ENCODE measurements at places on chromosomes 5 and 9. TPM values are rescaled to one million over a fixed set of nuclear protein-coding genes. Genes with fewer than 3 reads are reported as not detected.

DNA sequence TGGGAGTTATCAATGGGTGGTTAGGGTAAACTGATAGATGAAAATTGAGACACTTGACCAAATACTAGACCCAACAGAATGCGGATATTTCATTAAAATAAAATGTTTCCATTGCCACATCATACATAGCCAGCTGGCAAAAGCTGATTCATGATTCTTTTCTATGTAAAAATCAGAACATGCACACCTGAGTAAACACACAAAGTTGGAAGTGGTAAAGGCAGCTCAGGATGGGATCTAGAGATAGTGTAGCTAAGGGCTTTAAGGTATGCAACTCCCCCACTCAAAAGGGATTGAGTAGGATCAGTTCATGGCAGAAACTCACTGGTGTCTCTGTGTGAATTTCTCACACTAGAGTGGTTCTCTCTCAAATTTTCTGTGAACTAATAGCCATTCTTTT lies 541.1 kb upstream of the GRAMD2B start:
- no peaks in the 10 kb centered on the region for H3K27me3 ChIP-seq
- no peaks in the 10 kb centered on the region for H3K36me3 ChIP-seq
- H3K4me3 ChIP-seq = no peak overlapping the region
- no peak overlapping the region for H3K27ac ChIP-seq

GRCh38 chr5:88021141-88021540 lies 247.5 kb downstream of the TMEM161B start:
- no peak for DNase-seq
- H3K27ac ChIP-seq = no peak overlapping the region
- H3K36me3 ChIP-seq = no peaks in the 10 kb centered on the region
- no peaks in the 10 kb centered on the region for H3K4me1 ChIP-seq
- H3K4me3 ChIP-seq = no peak overlapping the region
- H3K27me3 ChIP-seq = peaks cover 1% of the 10 kb centered on the region

DNA sequence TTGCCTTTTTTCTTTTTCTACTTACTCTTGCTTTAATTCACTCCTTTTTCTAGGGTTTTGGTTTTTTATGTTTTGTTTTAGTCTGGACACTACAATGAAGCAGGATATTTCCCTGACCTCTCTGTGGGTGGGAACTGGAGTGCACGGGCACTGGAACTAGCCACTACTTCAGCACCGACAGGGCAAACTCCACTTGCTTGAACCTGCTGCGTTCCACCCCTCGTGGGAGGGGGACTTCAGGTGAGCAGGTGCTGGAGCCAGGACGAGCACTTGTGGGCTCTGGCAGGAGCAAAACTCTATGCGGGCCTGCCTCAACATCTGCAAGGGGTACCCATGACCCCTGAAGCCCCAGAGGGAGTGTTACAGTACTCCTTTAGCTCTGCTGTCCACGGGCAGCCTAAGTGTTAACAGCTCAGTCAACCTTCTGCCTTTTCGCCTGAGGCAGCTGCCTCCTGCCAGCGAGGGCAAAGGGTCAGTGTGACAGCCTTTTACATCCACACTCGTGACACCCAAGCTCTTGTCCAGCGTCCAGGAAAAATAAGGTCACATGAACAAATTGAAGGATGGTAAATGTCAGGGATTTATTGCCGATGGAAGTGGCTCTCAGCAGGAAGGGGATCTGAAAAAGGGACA lies 144.1 kb upstream of the NFIL3 start:
- no peak overlapping the region for H3K4me3 ChIP-seq
- no peaks in the 10 kb centered on the region for H3K4me1 ChIP-seq
- peaks cover 7% of the 10 kb centered on the region for H3K27me3 ChIP-seq
- DNase-seq = no peak
- H3K36me3 ChIP-seq = 0 out of 2 replicates have a peak, but pooled peaks cover 4% of the 10 kb centered on the region

DNA sequence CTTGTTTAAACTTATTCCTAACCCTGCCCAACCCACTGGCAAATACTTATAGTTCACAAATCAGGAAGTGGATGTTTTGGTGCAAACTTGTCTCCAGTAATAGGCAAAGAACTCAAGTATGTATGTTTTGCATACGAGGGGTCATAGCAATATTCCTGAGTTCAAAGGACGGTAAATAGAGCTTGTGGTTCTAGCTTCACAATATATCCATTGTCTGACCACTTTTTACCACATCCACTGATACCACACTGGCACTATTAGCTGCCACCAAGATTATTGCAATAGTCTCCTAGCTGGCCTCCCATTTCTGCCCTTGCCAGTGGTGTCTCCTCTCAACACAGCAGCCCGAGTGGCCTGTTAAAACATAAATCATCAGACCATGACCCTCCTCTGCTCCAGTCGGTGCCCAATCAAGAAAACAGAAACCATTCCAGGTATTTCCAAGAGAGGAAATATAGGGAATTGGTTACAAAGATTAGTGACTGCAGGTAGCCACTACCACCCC lies 17.0 kb downstream of the GRXCR2 start:
- no peaks in the 10 kb centered on the region for H3K27me3 ChIP-seq
- no peaks in the 10 kb centered on the region for H3K36me3 ChIP-seq
- H3K4me3 ChIP-seq = peak overlapping the region; percentile 78
- H3K27ac ChIP-seq = peak overlapping the region; percentile 88
- peaks cover 25% of the 10 kb centered on the region for H3K4me1 ChIP-seq

DNA sequence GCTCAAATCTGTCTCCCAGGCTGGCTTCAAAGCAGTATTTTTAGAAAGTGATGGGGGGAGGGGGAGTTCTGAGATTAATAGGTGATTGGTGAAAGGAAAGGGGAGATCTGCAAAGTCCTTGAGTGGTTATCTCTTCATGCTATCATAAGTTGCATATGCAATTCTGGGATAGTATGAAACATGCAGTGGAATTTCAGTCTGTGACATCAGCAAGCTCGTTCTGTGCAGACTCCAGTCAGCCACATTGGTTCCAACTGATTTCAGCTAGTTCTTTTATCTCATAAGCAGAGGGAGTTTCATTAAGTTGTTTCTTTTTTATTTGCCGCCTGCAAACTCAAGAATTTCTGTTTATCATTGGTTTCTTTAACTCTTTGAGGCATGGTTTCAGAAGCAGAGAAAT lies 180.5 kb upstream of the SH3GL2 start:
- peaks cover 7% of the 10 kb centered on the region for H3K36me3 ChIP-seq
- no peaks in the 10 kb centered on the region for H3K4me1 ChIP-seq
- DNase-seq = no peak
- H3K4me3 ChIP-seq = no peak overlapping the region
- H3K27me3 ChIP-seq = no peaks in the 10 kb centered on the region
- H3K27ac ChIP-seq = no peak overlapping the region

DNA sequence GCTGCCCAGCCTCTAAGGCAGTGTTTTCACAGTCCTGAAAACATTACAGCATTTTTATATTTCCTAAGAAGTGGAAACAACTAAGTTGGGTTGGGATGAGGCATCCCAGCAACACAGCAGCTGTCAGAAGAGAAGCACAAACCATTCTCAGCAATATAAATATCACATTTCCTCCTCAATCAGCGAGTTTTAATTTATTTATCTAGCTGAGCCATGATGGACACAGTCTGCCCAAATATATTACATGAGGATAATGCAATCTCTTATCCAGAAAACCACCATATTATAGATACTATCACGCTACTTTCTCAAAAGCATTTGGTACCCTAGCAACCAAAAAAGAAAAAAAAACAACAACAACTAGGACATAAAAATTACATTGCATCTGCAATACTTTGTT lies 158.5 kb downstream of the FSTL4 start:
- H3K4me1 ChIP-seq = peaks cover 15% of the 10 kb centered on the region
- no peak for DNase-seq
- no peak overlapping the region for H3K27ac ChIP-seq
- no peaks in the 10 kb centered on the region for H3K36me3 ChIP-seq
- H3K4me3 ChIP-seq = no peak overlapping the region

DNA sequence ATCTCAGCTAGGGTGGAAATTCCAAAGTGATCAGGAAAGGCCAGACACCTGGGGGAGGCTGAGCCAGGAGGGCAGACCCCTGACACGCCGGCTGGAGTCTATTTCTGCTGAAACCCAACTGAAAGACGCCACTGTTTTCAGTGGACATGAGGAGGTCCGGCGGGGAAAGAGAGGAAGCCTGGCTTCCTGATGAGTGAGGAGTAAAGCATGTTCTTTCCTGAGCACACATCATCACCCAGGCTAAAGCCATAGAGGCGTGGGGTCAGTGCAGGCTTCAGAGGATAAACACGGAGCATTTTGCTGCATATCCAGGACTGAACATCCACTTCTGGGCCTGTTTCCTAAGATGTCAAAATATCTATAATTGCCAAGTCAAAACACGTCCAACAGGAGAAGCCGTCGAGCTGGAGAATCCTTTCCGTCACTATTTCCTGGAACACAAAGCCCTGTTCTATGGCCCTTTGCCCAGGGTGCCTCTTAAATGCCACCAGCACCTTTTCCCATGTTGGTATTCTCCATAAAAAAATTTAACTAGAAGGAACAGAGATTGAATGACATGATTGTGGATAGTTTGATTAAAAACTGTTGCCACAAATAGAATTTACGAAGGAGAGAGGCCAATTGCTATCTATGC lies 597.9 kb upstream of the ADAMTS16 start:
- no peak for DNase-seq
- no peaks in the 10 kb centered on the region for H3K36me3 ChIP-seq
- H3K4me1 ChIP-seq = no peaks in the 10 kb centered on the region
- no peak overlapping the region for H3K4me3 ChIP-seq
- no peak overlapping the region for H3K27ac ChIP-seq
- 0 out of 2 replicates have a peak, but pooled peaks cover 2% of the 10 kb centered on the region for H3K27me3 ChIP-seq

DNA sequence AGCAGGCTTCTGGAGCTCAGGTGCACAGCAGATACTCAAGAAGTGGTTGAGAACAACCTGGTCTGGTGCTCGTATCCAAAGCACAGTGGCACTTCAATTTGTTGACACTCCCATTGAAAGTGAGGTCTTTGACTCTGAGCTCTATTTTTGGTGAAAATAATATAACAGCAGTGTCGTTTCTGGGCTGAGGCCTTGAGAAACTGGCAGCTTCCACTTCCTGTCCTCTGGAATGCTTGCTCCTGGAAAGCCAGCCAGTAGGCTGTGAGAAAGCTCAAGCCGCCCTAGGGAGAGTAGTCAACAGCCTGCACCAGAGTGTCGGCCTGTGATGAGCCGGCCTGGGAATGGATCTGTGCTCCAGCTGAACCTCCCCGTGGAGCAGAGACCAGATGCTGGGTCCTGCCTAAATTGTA lies 6.8 kb upstream of the SUSD3 start:
- no peaks in the 10 kb centered on the region for H3K36me3 ChIP-seq
- no peaks in the 10 kb centered on the region for H3K4me1 ChIP-seq
- no peak overlapping the region for H3K4me3 ChIP-seq
- no peak overlapping the region for H3K27ac ChIP-seq

DNA sequence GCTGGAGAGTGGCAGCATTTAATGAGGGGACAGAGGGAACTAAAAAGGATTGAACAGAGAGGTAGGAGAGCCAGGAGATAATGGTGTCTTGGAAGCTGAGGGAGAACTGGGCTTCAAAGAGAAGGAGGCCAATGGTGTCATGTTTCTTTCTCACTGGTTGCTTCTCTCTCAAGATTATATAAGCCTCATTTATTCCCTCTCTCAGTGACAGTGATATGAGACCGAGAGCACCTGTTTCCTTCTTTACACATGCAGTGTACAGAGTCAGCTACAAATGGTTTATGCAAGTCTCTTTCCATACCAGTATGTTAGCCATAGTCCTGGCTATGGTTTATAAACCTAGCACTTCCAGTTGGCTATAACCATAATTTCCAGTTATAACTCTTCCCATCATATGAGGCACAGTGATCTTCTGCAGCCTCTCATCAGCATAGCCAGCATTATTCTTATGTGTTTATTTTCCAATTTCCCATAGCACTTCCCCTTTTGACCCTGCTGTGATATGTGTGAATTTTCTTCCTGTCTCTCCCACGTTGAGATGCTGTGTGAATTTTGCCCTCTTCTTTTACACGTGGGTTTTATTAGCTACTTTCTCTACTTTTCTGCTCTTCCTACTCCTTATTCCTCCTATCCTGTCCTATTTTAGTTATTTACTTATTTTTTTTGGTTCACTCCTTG lies 71.2 kb downstream of the UNC13B start:
- DNase-seq = no peak
- no peaks in the 10 kb centered on the region for H3K27me3 ChIP-seq
- H3K36me3 ChIP-seq = no peaks in the 10 kb centered on the region
- no peak overlapping the region for H3K4me3 ChIP-seq
- no peaks in the 10 kb centered on the region for H3K4me1 ChIP-seq
- H3K27ac ChIP-seq = no peak overlapping the region

GRCh38 chr9:113502427-113503034 lies 39.0 kb downstream of the RGS3 start:
- no peak overlapping the region for H3K4me3 ChIP-seq
- no peak overlapping the region for H3K27ac ChIP-seq
- no peaks in the 10 kb centered on the region for H3K36me3 ChIP-seq
- DNase-seq = no peak
- H3K27me3 ChIP-seq = peaks cover 7% of the 10 kb centered on the region

- H3K4me1 ChIP-seq = peaks cover 5% of the 10 kb centered on the region
- no peak overlapping the region for H3K4me3 ChIP-seq
- no peaks in the 10 kb centered on the region for H3K36me3 ChIP-seq
- H3K27ac ChIP-seq = no peak overlapping the region
- peaks cover 4% of the 10 kb centered on the region for H3K27me3 ChIP-seq
These were observed 158.8 kb downstream of the GAS1 start for GRCh38 chr9:86788456-86788855.

GRCh38 chr5:6492934-6493333 lies 44.3 kb downstream of the UBE2QL1 start:
- DNase-seq = no peak
- no peaks in the 10 kb centered on the region for H3K27me3 ChIP-seq
- no peak overlapping the region for H3K27ac ChIP-seq

GRCh38 chr9:81601639-81602623 lies 87.4 kb downstream of the TLE1 start:
- peaks cover 4% of the 10 kb centered on the region for H3K27me3 ChIP-seq
- DNase-seq = no peak
- no peak overlapping the region for H3K27ac ChIP-seq
- peaks cover 18% of the 10 kb centered on the region for H3K4me1 ChIP-seq
- H3K4me3 ChIP-seq = no peak overlapping the region

- H3K4me3 ChIP-seq = no peak overlapping the region
- H3K27me3 ChIP-seq = no peaks in the 10 kb centered on the region
- H3K4me1 ChIP-seq = no peaks in the 10 kb centered on the region
- H3K27ac ChIP-seq = no peak overlapping the region
These were observed 421.9 kb upstream of the DMAC1 start for GRCh38 chr9:8221462-8221861.

LEAP2 gene
- 0.40 TPM for total RNA-seq

PCDH1 gene
- not detected for total RNA-seq

ENC1 gene
- 34.4 TPM for total RNA-seq

CDKN2B-AS1 gene
- 1.2 TPM for total RNA-seq

LMX1B gene
- not detected for total RNA-seq

Data from HFFc6 (cell line).